Caki2 (cell line): ENCODE measurements at places on chromosomes 7 and 10. TPM values are rescaled to one million over a fixed set of nuclear protein-coding genes. Genes with fewer than 3 reads are reported as not detected.

The FAM221A gene
- total RNA-seq = 4.1 TPM in 1 of 2 replicates, not detected in the other

The ACSM6 gene
- 0.10 TPM in 1 of 2 replicates, not detected in the other for total RNA-seq

The CALCR gene
- total RNA-seq = 0.14 and 0.57 TPM in 2 replicates

The KCNMA1 gene
- total RNA-seq = 6.2 and 12.8 TPM in 2 replicates

The TFEC gene
- not detected in 2 replicates for total RNA-seq

The DENND2A gene
- total RNA-seq = 0.34 and 0.75 TPM in 2 replicates

The PLEKHS1 gene
- not detected in 2 replicates for total RNA-seq

The GHRHR gene
- not detected in 2 replicates for total RNA-seq

The AKR1D1 gene
- total RNA-seq = not detected in 2 replicates

The TAS2R39 gene
- total RNA-seq = not detected in 2 replicates

The NRAP gene
- not detected in 2 replicates for total RNA-seq

The PVRIG gene
- total RNA-seq = 1.4 TPM in 1 of 2 replicates, not detected in the other

The AVPI1 gene
- 44.0 and 46.1 TPM in 2 replicates for total RNA-seq
